ENCODE measurements at places on chromosomes 12 and 14.
A peak's percentile ranks its signal among the peaks of the same experiment; 100 is the strongest.

DNA sequence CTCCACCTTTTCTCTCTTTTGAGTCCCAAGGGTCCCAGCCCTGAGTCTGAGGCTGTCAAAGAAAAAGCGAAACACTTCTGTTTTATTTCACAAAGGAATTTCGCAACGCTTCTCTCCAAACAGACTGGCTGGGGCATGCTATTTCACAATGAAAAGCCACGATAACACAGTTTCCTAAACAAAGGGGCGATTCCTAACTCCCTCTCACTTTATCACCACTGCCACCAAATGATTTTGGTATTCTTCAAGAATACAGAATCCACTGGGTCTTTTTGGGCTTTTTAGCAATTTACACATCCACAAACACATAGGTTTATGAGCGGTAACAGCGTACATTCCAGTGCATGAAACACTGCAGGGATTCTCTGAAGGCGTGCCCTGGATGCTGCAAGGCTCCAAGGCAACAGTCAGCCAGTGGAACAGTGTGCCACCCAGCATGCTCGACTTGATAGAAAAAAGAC is 161.2 kb downstream of the DAD1 start:
- DNase-seq = no peak

DNA sequence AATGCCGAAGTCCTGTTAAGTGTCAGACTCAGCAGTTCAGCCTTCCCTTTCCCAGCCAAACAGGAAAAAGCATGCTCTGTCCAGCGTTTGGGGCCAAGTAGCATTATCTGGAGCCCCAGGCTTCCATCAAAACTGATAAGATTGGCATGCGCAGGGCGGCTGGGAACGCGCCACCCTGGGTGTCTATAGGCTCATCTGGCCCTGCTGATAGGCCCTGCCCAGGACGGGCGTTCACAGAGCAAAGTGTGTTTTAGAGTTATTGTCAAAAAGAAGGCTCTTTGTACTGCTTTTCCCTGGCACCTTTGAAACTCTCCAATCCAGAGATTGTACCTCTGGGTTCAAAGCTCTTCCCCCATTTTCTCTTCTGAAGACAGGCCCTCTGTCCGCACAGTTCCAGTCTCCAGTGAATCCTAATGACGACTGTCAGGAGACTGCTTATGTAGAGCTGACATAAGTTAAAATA is at the start of gene ART4:
Gene ART4, minus strand, starts transcription at position 102 of the 463 bp plus-strand sequence. CDS start 413 bp downstream, outside the sequence.
- DNase-seq = no peak

DNA sequence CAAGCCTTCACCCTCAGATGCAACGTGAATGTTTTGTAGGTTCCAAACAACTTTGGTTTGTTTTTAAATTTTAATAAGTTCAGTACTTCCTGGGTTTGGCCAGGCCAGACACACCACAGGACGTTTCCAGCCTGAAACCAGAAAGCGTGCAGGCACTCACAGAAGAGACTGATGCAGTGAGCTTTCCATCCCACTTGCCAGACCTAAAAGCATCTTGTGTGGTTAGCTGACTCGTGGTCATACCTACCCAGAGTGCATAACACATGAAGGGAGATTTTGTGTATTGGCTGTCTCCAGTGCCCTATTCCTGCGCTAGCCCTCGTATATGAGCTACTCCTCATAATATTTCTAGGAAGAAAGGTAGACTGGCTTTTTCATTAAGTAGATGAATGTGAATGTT is 297.3 kb upstream of the FAR2 start:
- DNase-seq = no peak

- DNase-seq = no peak
These were observed 42.6 kb downstream of the LIMA1 start for GRCh38 chr12:50240792-50241114.

DNA sequence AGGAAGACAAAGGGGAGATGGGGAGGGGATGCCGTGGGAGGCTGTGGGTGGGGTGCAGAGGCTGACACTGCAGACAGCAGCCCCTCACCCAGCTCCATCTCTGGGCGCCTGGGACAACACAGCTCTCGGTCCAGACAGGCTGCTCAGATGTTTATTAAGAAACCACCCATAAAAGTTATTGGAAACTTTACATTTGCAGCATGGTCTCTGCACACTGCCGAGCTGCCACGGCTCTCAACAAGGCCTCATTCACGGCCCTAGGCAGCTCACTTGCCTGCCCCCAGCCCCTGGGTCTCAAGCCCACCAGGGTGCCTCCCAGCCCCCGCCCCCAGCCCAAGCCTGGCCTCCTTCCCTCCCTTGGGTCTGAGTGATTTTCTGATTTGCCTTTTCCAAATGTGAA is 21.0 kb upstream of the COL2A1 start:
- no peak for DNase-seq

DNA sequence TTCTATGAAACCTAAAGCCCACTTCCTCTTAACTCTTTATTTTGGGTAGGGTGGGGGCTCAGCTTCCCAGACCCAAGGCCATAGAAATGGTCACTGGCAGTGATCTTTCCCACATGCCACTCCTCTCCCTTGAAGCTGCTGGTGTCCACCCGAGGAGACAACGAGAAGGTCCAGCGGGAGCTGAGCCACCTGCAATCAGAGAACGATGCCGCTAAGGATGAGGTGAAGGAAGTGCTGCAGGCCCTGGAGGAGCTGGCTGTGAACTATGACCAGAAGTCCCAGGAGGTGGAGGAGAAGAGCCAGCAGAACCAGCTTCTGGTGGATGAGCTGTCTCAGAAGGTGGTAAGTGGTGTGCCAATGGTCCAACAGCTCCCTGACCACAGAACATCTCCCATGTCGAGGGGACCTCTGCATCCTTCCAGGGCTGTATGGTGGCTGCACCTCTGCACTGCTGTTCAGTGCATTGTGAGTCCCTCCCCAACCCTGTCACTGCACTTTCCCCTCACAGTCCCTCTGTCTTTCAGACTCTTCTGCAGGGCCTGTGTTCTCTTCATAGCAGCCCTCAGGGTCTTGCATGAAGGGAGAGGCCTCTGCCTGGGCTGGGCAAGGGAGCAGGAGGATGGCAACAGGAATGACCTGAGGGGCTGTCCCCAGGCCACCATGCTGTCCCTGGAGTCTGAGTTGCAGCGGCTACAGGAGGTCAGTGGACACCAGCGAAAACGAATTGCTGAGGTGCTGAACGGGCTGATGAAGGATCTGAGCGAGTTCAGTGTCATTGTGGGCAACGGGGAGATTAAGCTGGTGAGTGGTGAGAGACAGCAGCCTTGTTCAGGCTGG is 18.8 kb upstream of the PIP4K2C start:
- DNase-seq = peak; percentile 54

GRCh38 chr12:32947206-32948067 is 50.9 kb upstream of the PKP2 start:
- no peak for DNase-seq

- no peak for DNase-seq
These were observed 7.6 kb upstream of the MAP1LC3B2 start for GRCh38 chr12:116551619-116551951.

DNA sequence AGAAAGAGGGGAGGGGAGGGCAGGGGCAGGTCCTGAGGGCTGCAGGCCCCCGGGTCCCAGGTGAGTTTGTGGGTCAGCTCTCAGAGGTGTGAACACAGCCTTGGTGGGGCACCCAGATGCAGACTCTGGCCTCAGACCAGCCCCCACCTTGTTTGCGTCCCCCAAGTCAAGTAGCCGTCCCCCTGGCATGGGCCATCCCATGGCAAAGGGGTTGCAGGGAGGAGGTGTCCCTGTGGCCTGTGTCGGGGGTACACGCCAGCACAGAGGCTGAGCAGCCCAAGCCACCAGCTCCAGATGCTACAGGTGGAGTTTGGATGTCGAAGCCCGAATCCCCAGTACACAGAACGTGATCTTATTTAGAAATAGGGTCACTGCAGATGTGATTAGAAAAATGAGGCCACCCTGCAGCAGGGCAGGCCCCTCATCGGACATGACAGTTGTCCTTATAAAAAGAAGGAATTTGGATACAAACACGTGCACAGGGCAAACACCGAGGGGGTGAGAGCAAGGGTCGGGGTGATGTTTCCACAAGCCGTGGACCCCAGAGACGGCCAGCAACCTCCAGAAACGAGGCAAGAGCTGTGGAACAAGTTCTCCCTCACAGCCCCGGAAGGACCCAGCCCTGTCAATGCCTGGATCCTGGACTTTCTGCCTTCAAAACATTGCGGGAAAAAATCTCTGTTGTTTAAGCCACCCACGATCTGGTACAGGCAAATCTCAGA is 141.2 kb upstream of the C14orf180 start:
- peak; percentile 58 for DNase-seq

GRCh38 chr12:109014984-109015765 is 5.7 kb downstream of the SVOP start:
- no peak for DNase-seq

- no peak for DNase-seq
These were observed 15.4 kb upstream of the KRT83 start for GRCh38 chr12:52336641-52337040.

DNA sequence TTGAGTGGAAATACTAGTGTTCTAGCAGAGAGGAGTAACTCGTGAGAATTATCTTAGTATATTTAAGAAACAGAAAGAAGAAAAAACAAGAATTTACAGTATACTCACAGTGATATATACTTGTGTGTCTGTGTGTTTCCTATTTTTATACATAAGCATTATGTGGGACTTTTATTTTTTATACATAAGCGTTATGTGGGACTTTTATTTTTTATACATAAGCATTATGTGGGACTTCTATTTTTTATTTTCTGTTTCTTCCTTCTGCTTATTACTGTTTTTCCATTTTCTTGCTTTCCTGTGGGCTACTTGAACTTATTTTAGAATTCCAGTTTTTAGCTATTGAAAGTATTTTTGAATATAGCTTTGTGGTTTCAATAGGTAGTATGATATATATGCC is 6.9 kb upstream of the ZNF140 start:
- DNase-seq = no peak

DNA sequence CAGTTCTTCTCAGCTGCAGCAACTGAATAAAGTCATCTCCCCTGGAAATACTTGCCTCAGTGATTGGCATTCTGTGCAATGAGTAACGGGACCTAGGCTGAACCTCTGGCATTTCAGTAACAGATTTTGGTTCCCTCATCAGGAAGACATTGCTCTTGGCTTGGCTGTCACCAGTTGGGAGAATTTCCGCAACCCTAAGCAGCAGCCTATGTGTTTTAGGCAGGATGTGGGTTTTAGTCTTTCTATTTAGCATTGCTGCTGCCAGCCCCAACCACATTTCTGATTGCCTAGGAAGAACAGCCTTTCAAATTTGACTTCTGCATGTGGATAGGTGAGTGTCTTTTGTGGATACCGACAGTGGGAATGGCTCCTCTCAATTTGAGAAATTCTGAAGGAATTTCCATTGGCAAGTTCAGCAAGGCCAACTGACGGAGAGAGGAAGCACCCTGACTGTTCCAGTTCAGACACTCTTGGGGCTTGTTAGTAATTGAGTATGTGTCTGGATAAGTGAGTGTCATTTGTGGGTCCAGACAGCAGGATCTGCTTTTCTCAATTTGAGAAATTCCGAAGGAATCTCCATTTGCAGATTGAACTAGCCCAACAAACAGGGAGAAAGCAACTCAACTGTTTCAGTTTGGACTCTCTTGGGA is 19.0 kb upstream of the CLEC2A start:
- DNase-seq = peak; percentile 68

DNA sequence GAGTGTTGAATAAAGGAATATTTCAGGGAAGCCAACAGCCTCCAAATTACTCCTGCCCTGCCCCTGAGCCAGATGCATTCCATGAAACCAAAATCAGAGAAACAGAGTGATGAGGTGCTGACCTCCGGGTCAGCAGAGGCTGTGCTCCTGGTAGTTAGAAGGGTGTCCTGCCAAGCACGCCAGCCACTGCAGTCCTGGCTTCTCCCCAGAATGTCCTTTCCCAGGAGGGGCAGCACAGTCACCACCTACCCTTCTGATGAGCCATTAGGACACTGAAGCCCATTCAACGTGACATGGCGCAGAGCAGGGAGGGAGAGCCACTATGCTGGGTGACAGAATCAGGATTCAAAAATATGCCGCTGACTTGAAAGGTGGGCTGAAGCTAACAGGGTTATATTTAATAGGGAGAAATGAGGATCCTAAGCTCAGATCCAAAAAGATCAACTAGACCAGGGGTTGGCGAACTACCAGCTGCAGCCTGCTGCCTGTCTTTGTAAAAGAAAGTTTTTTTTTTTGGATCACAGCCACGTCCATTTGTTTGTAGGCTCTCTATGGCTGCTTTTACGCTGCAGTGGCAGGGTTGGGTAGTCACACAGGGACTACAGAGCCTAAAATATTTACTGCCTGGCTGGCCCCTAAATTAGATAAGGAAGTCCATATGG is 34.5 kb upstream of the PLEK2 start:
- DNase-seq = no peak

All from activated effector memory CD4-positive, alpha-beta T cell treated with anti-CD3 and anti-CD28 coated beads, Interleukin-2, amount 50 U/mL, for 16 hours (primary cell).